Stimulated activated CD8-positive, alpha-beta memory T cell treated with anti-CD3 and anti-CD28 coated beads, Interleukin-2, amount 100 ng/mL, for 1 hour (primary cell): ENCODE measurements at places on chromosomes 6 and 20.

DNA sequence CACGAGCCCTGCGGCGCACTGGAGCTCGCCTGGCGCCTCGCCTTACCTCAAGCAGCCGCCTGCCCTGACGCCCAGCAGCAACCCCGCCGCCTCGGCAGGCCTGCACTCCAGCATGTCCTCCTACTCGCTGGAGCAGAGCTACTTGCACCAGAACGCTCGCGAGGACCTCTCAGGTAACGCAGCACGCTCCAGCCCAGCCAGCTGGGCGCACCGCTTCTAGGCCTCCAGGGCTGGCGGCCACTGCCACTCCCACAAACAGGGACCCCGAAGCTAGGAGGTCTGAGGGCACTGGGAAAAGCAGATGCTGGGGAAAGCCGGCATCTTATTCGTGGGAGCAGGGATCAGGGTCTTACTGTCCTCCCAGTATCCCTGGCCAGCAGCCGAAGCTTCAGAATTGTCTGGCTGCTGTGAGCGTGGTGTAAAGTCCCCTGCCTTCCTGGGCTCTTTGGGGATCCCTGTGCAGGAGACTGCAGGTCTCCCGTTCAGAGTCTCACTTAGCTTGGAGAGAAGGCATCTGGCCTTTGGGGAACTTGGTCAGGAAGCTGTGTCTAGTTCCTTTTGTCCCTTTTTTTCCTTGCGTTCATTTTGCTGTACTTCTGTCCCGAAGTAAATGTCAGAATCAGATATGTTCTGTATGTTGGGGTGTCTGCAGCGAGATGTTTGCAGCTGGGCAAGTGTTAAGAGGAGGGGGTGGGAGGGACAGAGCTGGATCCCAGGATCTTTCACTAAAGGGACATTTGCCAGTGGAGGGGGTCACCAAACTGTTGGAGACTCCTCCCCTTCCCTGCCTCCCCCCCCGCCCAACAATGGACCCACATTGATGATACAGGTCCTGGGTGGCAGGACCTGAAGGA, 1.8 kb downstream of the FOXF2 start:
- no peak for DNase-seq

DNA sequence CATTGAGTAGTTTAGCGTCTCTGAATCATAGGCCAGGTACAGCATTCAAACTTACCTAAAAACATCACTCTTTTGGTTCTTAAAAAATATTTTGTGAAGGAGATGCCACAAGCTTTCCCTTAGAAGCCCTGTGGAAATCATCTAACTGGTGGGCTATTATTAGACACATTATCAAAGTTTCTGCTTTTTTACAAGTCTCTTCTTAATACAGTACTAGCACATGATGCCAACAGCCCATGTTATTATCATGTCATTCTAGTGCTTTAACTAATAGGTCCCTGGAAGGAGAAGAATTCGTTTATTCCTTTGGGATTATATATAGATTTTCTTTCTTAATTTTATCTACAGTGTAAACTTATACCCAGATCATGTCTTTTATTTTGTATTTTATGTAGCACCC, 146.0 kb upstream of the PTPRK start:
- no peak for DNase-seq

- no peak for DNase-seq
Observed at GRCh38 chr20:18750735-18751134, 62.8 kb upstream of the SCP2D1 start.

GRCh38 chr20:50251992-50252511, 61.4 kb downstream of the CEBPB start:
- no peak for DNase-seq

- no peak for DNase-seq
Observed at GRCh38 chr6:132511831-132512220, 1.1 kb downstream of the STX7 start.

GRCh38 chr20:23643659-23644058, 5.9 kb upstream of the CST3 start:
- DNase-seq: no peak

DNA sequence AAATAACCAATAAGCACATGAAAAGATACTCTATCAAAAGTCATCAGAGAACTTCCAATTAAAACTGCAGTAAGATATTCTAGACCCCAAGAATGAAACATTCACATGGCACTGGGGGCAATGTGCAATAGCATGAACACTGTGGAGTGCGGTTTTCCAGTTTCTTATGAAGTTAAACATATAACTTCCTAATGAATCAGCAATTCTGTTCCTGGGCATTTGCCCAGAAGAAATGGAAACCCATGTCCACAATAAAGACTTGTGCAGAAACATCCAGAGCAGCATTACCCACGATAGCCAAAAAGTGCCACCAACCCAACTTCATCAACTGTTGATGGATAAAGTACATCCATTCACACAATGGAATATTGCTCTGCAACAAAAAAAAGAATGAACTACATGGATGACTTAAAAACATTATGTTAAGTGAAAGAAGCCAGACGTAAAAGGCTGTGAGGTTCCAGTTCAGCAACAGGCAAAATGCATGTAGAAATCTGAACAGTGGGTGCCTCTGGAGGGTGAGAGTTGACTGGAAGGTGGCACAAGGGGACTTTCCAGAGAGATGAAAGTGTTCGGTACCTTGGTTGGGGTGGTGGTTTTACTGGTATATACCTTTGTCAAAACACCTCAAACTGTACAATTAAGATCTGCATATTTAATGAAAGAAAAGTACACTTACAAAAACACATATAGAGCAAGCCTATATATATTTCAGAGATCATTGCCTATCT, 207.2 kb upstream of the ECI2 start:
- DNase-seq: no peak

GRCh38 chr6:133956416-133957049, 3.5 kb downstream of the TBPL1 start:
- DNase-seq: no peak
